ENCODE measurements at places on chromosomes 1 and 21.

DNA sequence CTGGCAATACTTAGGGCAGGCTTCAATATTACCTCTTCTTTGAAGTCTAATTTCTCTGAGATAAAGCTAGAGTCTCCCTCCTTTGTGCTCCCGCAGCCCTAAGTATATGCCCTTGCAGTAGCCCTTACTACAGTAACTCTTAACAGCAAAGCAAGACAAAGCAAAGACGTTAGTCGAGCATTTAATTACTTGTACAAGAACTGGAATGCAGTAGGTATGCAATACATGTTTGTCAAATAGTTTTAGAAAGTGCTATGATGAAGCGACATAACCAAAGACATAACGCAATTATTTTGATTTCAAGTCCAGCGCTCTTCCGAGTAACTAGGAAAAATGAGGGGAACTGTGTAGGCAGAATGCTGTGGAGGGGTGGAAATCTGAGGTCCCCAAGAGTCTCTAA lies 1.6 kb downstream of the P3H1 start:
- no peak for DNase-seq

DNA sequence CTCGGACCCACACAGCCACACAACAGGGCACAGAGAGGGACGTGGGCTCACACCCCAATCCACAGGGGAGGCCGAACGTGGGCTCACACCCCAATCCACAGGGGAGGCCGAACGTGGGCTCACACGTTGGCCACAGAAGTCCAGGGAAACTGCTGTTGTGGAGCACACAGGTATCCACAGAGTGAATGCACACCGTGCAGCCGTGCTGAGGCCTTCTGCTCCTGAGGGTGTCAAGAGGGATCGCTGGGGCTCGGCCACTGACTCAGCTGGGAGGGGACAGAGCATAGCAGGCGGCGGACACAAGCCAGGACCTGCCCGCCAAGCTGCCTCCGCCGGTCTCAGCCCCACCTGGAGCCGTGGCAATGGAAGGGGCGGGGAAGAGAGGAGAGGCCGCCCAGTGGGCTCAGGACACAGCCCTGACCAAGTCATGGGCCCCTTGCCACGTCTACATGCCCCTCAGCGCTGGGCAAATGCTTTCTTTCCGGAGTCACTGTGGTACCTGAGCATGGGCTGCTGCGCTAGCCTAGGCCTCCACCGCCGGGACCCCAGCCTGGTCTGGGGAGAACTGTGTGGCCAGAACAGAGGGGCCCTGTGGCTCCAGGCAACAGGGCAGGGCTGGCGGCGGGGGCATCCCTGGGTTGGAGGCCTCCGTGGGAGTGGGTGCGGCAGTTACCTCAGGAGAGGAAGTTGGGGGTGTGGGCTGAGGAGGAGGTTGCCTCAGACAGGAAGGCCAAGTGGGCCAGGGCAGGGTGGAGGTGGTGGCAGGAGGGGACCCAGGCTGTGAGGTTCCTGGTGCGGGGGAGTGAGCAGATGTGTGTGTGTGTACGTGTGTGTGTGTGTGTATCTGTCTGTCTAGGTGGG lies 1.2 kb downstream of the SYTL1 start:
- peak; percentile 57 for DNase-seq

- DNase-seq, result no peak
Observed at GRCh38 chr1:44227211-44227610, 13.9 kb downstream of the DMAP1 start.

DNA sequence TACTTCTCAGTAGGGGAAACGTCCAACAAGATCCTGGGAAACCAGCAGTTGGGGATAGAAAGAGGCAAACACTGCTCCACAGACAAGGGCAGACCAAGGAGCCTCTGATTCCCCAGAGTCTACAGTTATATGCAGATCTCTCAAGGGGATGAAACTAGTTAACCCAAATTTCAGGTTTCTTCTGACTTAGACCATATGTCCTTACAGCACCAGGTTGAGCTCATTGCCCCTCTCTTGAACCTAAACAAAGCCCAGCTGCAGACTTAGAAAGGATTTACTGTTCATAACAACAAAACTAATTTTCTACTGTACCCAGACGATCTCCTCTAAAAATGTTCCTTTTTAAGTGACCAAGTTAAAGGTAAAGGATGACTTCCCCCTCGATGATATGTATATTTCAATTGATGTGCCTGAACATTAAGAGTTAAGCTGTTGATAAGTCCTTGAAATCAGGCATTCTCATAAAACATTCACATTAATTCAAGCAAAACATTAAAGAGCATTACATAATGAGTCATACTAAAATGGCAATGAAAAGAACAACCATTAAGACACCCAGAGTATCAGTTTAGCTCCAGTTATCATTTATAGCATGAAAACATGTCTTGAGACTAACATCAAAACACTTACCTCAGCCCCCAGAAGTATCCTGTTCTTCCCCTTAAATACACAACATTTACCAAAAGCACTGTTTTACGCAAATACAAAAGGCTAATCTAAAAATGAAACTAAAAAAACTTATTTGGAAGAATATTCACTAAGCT lies 24.1 kb downstream of the SMYD3 start:
- no peak for DNase-seq

DNA sequence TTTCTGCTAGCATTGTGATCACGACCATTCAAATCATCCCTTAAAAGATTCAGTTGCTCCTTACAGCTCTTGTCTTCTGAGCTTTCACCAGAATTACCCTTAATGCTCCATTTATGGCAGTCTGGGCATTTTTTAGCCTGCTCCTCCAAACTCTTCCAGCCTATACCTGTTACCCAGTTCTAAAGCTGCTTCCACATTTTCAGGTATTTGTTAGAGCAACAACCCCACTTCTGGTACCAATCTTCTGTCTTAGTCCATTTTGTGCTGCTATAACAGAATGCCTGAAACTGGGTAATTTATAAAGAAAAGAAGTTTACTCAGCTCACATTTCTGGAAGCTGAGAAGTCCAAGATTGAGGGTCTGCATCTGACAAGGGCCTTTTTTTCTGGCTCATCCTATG lies 17.2 kb downstream of the MYBPH start:
- DNase-seq, result no peak

DNA sequence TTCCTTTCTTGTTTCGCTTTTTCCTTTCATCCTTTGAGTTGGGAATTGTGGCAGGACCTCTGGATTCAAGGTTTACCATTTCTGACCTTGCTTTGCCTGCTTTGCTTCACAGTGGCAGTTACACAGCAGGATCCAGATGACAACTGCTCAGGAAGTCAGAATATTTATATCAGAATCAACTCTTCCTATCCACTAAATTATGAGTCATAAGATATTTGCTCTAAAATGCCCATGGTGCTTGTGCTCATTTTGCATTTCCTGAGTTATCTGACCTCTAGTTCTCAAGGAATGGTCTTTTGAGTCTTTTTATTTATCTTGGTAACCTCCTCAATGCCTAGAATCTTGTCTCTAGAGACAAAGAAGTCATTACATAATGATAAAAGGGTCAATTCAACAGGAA lies 290.8 kb downstream of the LRRC7 start:
- no peak for DNase-seq

DNA sequence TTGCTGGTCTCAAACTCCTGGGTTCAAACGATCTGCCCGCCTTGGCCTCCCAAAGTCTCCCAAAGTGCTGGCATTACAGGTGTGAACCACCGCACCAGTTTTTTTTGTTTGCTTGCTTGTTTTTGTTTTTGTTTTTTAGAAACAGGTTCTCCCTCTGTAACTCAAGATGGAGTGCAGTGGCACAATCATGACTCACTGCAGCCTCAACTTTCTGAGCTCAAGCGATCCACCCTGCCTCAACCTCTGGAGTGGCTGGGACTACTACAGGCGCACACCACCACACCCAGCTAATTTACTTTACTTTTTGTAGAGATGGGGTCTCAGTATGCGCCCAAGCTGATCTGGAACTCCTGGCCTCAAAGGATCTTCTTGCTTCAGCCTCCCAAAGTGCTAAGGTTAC lies 47.3 kb upstream of the USP1 start:
- no peak for DNase-seq

DNA sequence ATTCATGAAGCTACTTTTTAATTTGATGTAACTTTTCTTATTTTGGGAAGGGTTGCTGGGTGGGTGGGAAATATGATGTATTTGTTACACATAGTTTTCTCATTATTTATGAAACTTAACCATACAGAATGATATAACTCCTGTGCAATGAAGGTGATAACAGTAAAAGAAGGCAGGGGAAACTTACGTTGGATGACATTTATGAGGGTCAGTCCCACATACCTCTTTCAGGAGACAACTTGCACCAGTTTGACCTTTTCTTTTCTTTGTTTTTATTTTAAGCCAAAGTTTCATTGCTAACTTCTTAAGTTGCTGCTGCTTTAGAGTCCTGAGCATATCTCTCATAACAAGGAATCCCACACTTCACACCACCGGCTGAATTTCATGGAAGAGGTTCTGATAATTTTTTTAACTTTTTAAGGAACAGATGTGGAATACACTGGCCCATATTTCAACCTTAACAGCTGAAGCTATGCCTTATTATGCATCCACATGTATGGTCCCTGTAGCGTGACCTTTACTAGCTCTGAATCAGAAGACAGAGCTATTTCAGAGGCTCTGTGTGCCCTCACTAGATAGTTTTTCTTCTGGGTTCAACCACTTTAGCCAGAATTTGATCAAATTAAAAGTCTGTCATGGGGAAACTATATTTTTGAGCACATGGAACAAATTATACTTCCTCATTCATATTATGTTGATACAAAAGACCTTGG lies 28.0 kb upstream of the KIAA1614 start:
- no peak for DNase-seq

- DNase-seq, result no peak
Observed at GRCh38 chr1:38889589-38889988, 8.2 kb upstream of the GJA9 start.

- DNase-seq, result no peak
Observed at GRCh38 chr1:94734963-94735901, 84.9 kb upstream of the SLC44A3 start.

- no peak for DNase-seq
Observed at GRCh38 chr1:59384443-59384842, 87.5 kb downstream of the FGGY start.

Data from stimulated activated CD4-positive, alpha-beta T cell treated with anti-CD3 and anti-CD28 coated beads, Interleukin-1b, Interleukin-23, amount 100 ng/mL, for 1 hour (primary cell).